Activated CD8-positive, alpha-beta T cell treated with anti-CD3 and anti-CD28 coated beads, Interleukin-2, amount 10 ng/mL, durations not matched to agents 7 days and 5 days (primary cell): ENCODE measurements at places on chromosomes 11 and 22. TPM values are rescaled to one million over a fixed set of nuclear protein-coding genes. Genes with fewer than 3 reads are reported as not detected.
A peak's percentile ranks its signal among the peaks of the same experiment; 100 is the strongest.

The IGF2 gene
- not detected for total RNA-seq

The ASCL2 gene
- total RNA-seq, result 0.13 TPM

The HTATIP2 gene
- total RNA-seq, result 33.2 TPM

The BCR gene
- 31.9 TPM for total RNA-seq

The MMP1 gene
- not detected for total RNA-seq

The KRTAP5-1 gene
- total RNA-seq, result not detected

The PATE2 gene
- not detected for total RNA-seq

- no peak for DNase-seq
These were observed 48.1 kb upstream of the ARFGAP3 start for GRCh38 chr22:42905217-42905616.

DNA sequence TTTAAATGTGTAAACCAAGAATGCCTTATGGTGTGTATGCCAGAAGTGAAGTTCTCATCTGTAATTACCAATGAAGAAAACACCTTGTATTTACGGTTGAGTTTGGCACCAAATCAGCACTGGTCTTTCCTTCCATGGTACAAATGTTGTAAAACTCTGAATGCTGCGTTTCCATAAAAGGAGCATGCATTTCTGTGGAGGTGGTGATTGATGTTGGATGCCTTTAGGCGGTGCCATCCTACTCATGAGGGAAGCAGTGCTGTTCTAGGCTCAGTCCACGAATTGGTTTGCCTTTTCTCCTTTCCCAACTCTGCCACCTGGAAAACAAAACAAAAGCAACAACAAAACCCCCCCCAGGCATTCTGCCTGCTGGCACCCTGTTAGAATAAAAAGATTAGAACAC lies 124.4 kb downstream of the TEAD1 start:
- no peak for DNase-seq

DNA sequence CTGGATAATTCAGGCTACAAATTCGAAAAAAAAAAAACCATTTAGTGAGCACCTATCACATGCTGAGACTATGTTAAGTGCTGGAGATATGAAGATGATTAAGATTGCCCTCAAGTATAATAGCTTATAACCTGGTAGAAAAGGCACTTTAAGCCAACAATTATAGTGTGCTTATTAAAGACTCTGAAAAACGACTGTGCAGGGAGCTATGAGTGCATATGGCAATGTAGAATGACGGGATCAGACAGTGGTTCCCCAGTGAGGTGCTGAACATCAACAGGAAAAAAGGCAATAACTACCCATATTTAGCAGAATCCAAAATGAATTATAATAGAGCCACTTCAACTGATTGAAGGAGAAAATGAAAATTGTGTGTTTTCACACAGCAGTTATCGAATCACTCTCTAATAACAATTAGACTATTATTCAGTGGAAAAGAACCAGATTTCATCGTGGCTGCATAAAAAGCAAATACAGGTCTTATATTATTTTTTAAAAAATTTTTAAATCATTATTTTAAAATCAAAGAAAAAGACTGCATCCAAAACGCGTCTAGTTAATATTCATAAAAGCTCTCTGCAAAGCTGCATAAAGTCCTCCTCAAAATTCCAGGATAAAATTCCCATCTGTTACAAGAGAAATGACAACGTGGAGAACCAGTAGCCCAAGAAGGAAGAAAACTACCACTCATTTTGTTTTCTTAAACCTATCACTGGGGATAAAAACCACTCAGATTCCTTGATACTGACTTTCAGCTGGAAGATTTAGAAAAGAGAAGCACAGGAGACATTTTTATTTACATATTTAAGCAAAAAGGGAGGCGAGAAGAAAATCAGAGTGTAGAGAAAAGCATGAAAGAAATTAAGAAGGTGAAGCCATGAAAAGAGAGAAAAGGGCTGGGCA lies 1.1 kb downstream of the MTMR2 start:
- DNase-seq, result no peak

GRCh38 chr11:126800009-126800408 lies 200.6 kb downstream of the KIRREL3 start:
- no peak for DNase-seq

DNA sequence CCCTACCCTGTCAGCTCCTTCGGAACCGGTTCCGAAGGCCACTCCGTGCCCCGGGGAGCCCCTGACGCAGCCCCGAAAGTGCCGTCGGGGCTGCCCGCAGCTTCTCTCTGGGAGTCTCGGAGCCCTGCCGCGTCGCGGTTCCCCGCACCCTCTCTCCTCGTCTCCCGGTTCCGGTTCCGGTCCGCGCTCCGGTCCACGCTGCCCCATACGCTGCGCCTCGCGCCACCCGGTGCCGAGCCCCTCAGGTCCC lies 618 bp downstream of the MTA2 start:
- DNase-seq, result no peak

DNA sequence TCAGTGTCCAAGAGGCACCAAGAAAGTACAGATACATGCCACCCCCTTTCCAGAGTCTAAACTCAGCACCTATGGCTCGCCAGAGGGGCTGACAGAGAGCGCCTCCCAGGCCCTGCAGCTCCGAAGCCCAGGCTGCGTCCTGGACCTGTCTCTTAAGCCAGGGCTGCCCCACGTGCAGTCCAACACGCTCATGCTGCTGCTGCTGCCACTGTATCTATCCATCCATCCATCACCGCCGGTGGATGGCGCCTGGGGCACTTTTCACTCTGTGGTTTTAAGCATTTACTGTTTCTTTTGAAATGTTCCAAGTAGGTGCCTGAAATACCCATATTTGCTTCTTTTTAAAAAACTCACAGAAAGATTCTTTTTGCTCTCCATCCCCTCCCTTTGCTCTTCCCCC lies 41.8 kb downstream of the MACROD1 start:
- DNase-seq, result no peak

- no peak for DNase-seq
These were observed 22.5 kb downstream of the P4HA3 start for GRCh38 chr11:74288911-74289310.

DNA sequence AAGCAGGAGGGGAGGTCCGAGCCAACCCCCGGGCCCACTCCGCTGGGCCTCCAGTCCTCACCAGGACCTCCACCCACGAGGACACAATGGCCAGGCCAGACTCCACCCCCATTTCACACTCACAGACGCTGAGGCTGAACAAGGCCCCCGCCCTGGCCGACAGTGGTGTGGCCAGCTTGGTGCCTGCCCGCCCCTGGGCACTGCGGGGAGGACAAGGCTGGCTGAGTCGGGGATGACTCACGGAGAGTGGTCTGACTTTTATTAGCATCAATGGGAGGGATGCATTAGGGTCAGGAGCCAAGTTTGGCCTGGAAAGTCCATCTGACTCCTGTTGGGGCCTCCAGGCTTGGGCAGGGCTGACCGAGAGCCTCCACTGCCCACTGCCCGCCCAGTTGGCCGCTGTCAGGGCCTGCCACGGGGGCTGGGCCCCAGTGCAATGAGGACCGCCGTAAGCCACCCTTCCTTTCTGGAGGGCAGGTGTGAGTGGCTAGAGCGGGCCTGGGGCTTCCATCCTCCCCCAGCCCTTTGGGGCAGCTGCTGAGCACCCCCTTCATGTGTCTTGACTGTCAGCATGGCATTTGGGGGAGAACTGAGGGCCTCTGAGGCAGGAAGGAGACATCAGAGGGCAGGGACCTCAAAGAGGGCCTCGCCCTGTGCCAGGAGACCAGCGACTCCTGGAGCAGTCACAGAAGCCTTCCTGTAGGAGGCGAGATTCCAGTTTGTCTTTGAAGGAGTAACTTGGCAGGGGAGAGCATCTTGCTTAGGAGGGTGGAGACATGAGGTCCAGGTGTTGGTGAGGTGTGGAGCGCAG lies 10.6 kb downstream of the TSPAN32 start:
- no peak for DNase-seq

GRCh38 chr22:20260071-20260765 lies 7.9 kb downstream of the RTN4R start:
- DNase-seq, result no peak

DNA sequence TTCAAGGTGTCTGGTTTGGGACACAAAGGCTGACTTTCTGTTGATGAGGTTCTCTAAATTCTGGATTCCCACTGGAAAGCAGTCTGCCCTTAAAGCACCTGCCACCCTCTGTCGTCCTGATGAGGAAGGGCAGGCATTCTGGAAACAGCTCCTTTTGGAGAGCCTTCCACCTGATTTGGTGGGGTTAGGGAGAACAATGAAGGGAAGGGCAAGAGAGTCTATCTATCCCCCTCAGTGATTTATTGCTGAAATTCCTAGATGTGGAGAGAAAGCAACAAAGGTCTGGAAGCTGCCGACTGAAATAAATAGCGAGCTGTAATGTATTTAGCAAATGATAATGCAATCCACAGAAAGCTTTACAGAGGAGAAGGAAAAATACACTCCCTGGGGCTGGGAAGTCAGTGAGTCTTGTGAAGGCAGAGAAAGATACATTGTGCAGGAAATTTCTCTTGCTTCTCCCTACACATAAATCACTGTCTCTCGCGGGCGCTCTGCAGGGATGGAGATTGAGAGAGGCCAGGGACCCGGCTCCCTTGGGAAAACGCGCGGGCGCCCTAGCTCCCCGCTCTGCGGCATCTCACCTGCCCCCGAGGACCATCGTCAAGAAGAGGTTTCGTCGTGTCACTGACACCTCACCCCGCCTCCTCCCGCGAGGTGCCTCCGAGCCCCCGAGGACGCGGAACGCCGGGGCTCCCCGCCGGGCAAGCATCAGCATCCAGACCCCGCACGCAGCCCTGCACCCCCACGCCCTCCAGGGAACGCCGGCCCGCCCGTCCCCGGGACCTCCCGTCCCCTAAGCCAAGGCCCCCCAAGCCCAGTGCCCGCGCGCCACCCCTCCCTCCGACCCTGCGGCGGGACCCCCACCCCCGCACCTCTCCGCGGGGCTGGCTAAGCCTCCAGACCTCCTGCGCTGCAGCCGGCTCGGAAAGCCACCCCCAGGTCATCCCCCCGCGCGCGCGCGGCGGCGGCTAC lies 673 bp downstream of the CDON start:
- peak; percentile 33 for DNase-seq

DNA sequence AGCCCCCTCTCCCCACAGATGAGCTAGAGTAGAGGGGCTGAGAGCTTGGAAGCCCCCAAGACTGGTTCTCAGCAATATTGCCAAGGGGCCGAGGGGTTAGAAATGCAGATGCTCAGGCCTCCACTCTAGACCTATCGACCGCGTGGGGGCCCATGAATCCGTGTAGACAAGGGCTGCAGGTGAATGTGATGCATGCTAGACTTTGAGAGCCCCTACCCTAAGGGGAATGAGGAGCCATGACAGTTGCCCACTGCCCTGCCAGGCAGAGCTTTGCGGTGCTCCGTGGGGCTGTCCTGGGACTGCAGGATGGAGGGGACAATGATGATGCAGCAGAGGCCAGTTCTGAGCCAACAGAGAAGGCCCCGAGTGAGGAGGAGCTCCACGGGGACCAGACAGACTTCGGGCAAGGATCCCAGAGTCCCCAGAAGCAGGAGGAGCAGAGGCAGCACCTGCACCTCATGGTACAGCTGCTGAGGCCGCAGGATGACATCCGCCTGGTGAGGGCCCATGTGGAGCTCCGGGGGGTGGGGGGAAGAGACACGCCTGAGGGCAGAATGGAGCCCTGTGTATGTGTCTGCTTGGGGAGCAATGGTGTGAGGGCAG lies 1.3 kb downstream of the SSH3 start:
- no peak for DNase-seq

DNA sequence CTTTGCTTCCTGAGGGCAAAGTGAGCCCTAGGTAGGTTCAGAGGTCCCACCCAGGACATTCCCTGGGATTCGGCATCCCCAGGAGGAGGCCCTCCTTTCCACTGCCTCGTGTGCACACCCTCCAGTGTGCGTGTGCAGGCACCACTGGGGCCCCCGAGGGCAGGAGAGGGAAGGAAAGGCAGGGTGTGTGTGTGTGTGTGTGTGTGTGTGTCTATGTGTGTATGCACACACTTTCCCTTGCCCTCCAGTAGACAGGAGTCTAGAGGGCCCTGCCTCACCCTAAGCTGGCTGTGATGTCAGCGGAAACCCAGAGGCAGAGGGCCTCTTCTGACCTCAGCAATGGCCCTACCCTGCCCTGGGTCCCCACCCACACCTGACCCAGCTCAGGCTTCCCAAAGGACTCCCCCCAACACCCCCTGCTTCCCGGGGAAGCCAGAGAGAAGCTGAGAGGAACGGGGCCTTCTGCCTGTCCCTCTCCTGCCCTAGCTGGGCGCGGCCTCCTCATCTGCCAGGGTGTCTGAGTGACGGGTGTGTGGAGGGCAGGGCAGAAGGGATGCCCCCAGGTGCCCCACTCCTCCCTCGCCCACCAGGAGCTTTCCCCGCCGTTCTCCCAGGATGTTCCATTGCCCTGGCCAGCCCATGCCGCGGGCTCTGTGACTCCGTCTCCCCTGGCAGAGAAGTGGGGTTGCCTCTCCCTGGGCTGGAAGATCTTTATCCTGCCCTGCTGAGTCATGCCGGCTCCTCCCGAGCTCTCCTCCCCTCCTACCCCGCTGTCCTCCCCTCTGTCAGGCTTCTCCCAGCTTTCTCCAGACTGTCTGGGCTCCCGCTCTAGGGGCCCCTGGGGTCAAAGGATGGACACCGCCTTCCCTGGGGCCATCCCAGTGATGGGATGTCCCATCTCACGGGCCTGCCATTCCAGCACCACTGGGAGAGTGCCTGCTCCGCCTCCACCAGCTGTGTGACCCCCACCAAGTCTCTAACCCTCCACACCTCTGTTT lies 6.0 kb upstream of the CLCF1 start:
- DNase-seq, result no peak

- no peak for DNase-seq
These were observed 60.5 kb downstream of the SVIP start for GRCh38 chr11:22769081-22769480.

- DNase-seq, result no peak
These were observed 177.5 kb upstream of the ZBED5 start for GRCh38 chr11:11035331-11035730.

DNA sequence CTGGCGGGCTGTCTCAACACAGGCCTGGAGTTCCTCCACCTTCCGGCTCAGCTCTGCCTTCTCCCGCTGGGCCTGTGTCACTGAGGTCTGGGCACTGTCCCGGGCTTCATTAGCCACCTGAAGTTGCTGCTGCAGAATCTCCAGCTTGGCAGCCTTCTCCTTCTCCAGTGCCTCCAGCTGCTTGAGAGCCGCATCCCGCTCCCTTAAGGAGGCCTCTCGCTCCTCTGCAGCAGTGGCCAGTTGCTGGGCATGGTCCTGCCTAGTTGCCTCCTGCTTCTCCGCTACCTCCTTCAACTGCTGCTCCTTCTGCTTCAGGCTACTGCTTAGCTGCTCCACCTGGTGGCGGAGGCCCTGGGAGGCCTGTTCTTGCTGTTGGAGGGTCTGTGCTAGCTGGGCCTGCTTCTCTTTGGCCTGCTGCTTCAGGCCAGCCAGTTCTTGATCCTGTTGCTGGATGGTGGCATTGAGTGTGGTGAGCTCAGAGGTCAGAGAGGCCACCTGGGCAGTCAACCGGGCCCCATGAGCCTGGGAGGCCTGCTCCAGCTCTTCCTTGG lies 16.9 kb downstream of the IL18BP start:
- DNase-seq, result peak; percentile 32

GRCh38 chr11:30595934-30596333 lies 9.8 kb upstream of the MPPED2 start:
- no peak for DNase-seq
